Panc1 (cell line): ENCODE measurements at places on chromosomes 3 and 15. TPM values are rescaled to one million over a fixed set of nuclear protein-coding genes. Genes with fewer than 3 reads are reported as not detected.

The IRAK2 gene
- 25.1 TPM for total RNA-seq

GRCh38 chr15:63922261-63922904 is 88.6 kb upstream of the HERC1 start:
- DNase-seq, result no peak

- no peak for DNase-seq
These were observed 163.7 kb downstream of the KLHL25 start for GRCh38 chr15:85631018-85631417.

DNA sequence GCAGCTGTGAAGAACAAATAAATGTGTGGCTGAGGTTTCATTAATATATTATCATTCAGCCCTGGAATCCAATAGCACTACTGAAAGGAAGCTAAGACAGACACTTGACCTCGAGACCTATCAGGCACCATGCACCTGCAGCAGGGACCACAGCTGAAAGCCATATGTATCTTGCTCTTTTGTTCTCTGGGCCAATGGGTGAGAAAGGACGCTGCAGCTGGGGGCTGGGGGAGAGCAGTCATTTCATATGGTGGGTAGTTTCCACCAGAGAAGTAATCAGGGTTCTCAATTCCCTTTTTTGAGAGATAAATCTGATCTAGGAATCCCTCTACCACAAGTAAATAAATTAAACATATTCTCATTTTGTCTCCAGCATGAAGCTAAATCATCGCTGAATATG is 225.6 kb upstream of the STRIT1 start:
- no peak for DNase-seq

DNA sequence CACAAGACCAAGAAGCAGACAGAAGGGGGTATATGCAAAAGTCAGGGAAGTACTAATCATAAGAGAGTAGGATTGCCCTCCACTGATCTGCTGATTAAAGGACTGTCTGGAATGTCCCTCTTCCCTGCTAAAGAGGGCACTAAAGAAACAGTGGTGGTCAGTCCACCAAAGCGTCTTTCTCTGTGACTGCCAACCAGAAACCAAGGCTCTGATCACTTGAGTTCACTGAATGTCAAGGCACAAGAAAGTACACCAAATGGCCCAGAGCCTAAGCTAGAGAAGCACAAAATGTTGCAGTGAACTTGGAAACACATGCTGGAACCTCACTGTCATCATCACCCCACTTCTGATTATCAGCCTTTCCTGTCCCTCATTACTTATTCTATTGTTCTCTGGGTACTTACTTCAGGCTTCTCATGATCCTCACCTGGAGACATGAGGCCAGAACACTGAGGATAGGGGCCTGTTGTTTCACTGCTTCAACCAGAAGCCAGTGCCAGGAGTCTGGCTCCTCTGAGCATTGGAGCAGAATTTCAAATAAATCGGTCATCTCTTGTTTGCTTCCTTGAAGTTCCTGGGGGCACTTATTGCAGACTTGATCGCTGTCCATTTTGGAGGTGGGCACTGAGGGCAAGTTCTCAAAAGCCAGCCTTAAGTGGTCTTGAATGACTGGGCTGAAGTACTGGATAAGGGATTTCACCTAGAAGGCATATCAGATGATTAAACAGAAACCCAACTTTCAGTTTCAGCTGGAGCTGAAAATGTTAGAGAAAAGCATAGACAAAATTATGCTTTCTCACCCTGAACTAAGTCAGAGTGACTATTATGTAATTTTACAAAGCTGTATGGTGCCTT is 58.9 kb downstream of the EIF3J start:
- DNase-seq, result no peak

The ST6GAL1 gene
- 3.3 TPM for total RNA-seq

The MOBP gene
- not detected for total RNA-seq

DNA sequence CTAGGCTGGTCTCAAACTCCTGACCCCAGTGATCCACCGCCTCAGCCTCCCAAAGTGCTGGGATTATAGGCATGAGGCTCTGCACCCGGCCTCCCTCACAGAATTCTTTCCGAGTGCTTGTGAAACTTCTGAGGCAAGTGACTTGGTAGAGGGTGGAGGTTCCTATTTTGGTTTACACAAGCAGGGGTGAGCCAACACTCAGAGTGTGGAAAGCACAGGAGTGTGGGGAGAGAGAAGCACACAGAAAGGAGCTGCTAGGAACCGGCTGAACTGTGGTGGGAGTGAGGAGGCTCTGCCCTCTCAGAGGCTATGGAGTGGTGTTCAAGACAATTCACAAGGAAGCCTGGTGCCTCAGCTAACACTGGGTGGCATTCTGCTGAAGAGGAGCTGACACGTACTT is 7.7 kb downstream of the CAPN3 start:
- DNase-seq, result no peak

The GPR176 gene
- 12.7 TPM for total RNA-seq

The ARMC8 gene
- total RNA-seq, result 56.0 TPM

GRCh38 chr15:39852250-39852649 is 67.8 kb downstream of the GPR176 start:
- no peak for DNase-seq

DNA sequence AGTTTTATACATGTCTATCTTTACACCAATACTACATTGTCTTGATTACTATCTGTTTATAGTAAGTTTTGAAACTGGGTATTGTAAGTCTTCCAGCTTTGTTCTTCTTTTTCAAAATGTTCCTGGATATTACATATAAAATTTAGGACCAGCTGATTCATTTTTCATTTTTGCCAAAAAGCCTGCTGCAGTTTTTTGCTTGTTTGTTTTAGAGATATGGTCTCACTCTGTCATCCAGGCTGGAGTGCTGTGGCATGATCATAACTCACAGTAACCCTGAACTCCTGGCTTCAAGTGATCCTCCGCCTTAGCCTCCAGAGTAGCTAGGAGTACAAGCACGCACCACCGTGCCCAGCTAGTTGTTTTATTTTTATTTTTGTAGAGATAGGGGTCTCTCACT is 20.4 kb upstream of the AP4E1 start:
- no peak for DNase-seq

- no peak for DNase-seq
These were observed 31.9 kb upstream of the SMAD6 start for GRCh38 chr15:66670175-66670574.

The SOX14 gene
- not detected for total RNA-seq

GRCh38 chr3:2823031-2823430 is 287.1 kb downstream of the IL5RA start:
- no peak for DNase-seq

GRCh38 chr15:57224664-57225063 is 151.6 kb upstream of the CGNL1 start:
- no peak for DNase-seq

GRCh38 chr3:43180694-43181093 is 74.8 kb upstream of the POMGNT2 start:
- no peak for DNase-seq

GRCh38 chr3:159074756-159075701 is 273.2 kb downstream of the MFSD1 start:
- no peak for DNase-seq

DNA sequence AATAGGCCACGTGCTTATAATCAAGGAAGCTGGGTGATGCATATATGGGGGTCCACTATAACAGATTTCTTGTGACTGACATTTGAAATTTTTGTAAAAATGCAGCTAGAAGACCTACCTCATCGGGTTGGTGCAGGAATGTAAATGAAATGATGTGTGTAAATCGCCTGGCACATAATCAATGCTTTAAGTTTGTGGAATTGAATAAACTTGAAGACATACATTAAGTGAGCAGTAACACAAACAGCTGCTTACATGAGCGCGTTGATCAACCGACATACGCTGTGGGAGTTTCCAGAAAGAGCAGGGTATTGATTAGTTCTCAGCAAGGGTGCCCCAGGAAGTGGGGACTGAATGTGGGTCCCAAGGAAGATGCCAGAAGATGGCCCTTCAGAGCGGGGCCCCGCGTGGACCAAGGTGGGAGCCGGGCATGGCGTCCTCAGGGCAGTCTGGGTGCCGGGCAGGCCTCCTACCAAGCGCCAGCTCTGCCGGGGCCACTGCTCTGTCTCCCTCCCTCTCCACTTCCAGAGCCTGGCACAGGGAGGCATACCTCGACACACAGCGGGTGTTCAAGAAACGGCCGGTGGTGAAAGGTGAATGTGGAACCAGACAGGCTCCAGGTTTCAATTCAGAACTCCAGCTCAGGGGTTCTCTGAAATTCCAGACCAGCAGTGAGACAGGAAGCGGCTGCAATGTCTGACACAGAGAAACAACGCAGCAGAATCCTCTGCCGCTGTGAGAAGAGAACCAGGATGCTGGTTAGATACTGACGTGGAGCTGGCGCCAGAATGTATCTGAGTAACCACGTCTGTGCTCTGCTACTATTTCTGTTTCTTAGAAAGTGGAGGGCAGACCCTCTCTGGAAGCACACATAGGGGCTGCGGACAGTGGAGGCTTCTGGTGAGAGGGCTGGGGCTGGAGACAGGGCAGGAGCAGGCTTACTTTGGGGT is 12.6 kb downstream of the BFSP2 start:
- no peak for DNase-seq

DNA sequence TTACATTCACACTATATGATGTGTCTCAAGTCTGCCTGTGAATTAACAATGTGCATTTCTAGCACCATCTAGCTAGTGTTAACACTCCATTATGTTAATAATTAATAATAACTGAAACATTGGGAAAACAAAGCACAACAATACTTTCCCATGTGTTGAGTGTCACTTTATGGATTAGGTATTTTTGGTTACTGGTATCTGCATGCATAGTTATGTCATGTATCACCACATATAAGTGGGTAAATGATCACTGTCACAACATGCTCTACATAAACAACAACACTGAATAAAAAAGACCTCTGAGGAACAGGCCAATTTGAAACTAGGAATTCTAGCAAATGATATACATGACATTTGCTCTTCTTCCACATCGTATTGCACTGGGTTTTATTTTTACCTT is 74.7 kb downstream of the MLH1 start:
- no peak for DNase-seq

DNA sequence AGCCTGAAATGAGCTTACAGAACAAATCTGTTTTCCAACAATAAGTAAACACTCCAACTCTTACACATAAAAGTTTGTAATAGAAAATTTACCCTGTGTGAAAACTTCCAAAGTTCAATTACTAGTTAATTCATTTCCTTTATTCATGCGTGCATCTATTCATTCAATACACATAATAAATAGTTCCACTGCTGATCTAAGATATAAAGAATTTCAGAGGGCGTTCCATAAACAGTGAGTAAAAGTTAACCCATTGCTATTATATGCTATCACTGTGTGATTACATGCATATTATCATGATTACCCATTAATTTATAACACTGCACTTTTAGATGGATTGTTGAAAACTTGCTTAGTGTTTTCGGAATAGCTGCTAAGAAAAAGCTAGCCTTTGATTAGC is 36.2 kb upstream of the CFAP20DC start:
- DNase-seq, result no peak

DNA sequence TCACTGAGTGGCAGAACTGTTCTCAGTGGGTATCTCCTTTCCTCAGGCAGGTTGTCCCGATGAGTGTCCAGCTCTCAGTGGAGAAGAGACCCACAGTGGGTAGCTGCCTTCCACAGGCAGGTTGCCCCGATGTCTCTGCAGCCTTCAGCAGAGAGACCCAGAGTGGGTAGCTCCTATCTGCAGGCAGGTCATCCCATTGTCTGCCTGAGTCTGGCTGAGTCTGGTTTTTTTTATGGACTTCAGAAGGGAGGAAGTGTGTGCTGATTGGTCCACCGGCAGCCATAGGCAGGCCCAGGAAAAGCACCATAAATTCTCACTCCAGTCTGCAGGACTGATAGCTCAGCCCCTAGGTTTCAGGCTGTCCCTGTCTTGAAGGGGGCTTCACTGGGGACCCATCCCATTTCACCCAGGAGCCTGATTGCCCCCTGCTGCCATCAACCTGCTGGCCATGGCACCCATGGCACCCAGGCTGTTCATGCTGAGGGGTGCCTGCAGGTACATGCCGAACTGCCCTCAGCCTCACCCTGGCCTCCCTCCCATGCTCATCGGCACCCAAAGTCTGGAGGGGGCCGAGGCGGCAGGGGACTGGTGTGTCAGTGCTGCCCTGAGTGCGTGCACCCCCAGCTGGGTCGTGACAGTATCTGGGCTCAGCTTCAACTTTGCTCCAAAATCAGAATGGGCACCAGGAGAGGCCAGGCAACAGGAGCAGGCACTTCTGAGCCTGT is 3.6 kb upstream of the LIMD1 start:
- no peak for DNase-seq

DNA sequence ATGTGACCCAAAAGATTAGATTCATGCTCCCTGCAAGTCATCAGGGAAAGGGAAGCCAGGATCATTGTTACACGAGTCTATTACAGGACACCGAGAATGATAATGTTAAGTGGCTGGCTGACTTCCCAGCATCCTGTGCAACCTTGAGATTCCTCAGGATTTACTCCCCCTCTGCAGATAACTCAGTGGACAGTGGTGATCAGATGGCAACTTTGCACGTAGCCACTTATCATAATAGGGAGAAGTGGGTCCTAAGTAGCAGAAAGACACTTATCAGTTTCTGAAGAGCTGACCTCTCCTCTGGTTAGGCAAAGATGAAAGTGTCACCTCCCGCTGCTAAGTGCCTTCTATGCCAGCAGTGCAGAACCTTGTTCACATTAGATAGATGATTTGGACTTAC is 6.7 kb upstream of the TMPRSS7 start:
- DNase-seq, result no peak

DNA sequence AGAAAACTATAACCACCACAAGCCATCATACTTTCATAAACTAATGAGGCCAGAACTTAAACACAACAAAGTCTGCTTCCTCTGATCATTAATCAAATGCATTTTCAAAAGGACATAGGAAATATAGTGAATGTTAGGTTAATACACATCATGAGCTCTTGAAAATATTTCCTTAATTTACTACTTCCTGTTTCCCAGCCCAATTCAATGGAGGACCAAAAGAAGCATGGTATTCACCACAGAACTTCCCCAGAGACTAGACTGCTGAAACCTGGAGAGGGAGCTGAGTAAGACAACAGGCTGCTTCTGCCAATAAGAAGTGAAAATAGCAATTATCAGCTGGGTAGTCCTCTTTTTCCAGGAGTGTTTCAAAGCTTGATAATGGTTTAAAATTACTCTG is 250.3 kb downstream of the ULK4 start:
- DNase-seq, result no peak

DNA sequence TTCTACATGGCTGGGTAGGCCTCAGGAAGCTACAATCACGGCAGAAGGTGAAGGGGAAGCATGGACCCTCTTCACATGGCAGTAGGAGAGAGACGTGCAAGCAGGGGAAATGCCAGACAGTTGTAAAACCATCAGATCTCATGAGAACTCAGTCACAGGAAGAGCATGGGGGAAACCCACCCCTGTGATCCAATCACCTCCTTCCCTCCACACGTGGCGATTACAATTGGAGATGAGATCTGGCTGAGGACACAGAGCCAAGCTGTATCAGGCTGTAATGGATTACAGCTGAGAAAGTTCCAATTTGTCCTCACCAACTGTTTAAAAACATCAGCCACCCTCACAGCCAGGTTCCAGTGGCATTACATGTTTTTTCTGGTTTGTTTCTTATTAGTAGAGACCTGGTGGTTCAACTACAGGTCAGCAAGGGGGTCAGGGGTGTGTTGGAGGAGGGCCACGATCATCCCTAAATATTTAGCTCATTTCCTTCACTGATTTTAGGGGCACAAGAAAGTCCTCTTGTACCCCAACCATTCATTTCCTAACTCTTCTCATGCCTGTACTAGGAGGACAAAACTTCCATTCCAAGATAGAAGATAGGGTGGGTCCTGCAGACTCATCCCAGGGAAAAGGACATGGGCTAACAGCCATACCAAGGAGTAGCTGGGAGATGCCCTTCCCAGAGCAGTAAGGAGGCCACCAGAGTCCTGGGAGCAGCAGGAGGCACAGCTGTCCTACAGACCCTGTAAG is 54.4 kb downstream of the ANXA2 start:
- DNase-seq, result no peak

The STARD5 gene
- total RNA-seq, result 2.9 TPM

- DNase-seq, result no peak
These were observed 7.2 kb upstream of the FBLN2 start for GRCh38 chr3:13541691-13542090.
